AG10803 (cell line): ENCODE measurements at places on chromosomes 13 and 19.

- DNase-seq = no peak
Observed at GRCh38 chr19:40632311-40633036, 31.3 kb downstream of the LTBP4 start.

GRCh38 chr19:55116859-55117662 lies at the start of gene PPP1R12C:
TSS of gene PPP1R12C (minus strand) at chr19:55117637. CDS start at chr19:55117543, 94 bp downstream.
- no peak for DNase-seq

GRCh38 chr19:40519352-40520322 lies 52.8 kb downstream of the SPTBN4 start:
- peak; percentile 33 for DNase-seq

DNA sequence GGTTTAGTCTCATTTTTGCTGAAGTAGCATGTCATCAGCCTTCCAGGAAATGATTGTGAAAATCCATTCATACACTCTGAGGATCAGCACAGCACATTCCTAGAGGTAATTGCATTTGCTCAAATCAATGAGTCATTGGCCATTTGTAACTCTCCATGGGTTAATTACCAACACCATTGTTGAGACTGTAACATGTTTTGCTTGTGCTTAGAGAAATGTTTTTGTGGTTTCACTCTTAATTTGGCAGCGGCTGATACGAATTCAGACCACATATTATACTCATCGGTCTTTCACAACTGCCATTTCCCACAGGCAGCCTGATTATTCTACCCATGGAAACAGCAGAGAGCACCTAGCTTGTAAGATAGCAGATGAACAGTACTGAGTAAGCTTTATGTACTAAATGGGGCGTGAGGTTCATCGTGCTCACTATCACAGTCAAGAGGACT lies 110.3 kb downstream of the NHLRC3 start:
- DNase-seq = peak; percentile 89

GRCh38 chr13:51832471-51833152 lies 12.4 kb downstream of the TMEM272 start:
- peak; percentile 35 for DNase-seq

GRCh38 chr19:35383536-35383935 lies 12.7 kb downstream of the GPR42 start:
- DNase-seq = no peak

DNA sequence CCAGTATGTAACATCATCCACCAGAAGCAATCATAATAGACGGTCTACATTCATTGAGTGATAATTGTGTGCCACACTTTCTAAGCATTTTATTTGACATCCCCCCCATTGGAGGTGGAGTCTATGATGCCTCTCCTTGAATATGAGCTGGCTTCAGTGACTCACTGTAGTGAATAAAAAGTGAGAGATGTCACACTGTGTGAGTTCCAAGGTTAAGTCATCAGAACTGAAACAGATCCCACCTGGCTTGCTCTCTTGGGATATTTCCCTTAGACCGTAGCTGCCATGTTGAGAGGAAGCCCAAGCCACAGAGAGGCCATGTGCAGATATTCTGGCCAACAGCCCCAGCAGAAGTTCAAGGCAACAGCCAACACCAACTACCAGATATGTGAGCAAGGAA lies 12.6 kb downstream of the RTBDN start:
- DNase-seq = no peak
